Nephron progenitor cell (in vitro differentiated cells): ENCODE measurements at places on chromosomes 12 and 14.

DNA sequence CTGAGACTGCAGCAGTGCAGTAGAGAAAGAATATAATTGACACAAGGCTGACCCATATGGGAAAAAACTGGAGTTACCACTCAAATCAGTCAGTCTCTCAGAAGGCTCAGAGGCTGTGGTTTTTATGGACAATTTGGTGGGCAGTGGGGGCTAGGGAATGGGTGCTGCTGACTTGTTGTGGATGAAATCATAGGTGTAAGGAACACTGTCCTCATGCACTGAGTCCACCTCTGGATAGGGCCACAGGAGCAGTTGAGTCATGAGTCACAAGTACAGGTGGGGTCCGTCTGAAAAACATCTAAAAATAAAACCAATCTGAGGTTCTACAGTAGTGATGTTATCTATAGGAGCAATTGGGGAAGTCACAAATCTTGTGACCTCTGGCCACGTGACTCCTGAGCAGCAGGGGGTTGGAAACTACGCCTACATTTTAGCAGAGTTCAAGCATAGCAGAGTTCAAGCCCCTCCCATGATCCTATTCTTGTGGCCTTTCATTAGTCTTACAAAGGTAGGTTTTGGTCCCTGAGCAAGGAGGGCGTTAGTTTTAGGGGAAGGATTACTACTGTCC, 18.1 kb upstream of the SGPP1 start:
- no peak for DNase-seq

DNA sequence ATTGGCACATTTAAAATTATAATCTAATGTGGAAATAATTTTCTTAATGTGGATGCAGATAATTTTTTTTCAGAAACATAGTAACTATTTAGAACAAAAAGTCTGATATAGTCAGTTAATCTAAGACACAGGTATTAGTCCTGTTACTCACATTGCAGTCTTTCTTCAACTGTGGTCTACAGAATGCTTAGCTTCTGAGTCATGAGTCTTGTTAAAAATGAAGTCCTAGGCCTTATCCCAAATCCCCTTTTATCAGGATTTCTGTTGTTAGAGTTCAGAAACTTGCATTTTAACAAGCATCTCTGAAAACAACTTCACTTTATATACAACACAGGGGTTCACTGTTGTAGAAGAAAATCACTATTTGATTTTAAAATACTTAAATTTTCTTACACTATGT, 112.2 kb downstream of the SLC16A7 start:
- DNase-seq = no peak

- no peak for DNase-seq
Observed at GRCh38 chr14:99755629-99756603, 37.3 kb upstream of the EML1 start.

DNA sequence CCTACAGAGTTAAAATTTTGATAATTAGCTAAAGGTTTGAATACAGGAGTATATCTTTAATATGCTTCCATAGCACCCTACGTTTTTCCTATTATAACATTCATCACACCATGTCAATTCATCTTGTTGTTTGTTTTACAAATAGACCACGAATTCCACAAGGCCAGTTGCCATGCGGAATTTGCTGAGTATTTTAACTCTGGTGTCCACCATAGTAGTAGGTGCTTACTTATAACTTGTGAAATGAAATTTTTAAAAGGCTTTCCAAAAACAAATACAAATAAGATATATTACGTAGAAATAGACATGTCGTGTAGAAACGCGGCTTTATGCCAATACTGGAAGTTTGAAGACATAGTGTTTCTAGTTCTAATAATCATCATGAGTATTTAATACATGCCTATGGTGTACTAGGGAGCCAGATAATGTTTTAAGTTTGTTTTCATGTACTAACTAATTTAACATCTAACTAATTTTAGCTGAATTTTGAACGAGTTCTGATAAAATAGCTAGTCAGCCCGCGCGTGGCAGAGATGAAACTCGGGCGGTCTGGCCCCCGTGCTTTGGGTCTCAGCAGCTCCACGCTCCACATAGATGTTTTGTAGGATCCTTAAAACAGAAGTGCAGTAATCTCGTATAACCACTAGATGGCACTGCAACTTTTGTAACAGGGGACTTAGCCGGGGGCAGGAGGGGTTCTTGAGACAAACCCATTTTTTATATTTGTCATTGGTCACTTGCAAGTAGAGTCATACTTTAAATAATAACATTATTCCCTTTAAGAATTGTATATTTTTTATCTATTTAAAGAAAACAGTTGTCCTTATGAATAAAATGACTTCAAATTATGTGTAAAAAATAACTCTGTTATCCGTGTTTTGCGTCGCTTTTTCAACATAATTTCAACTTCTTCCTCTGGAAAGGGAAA, 10.2 kb downstream of the CD69 start:
- peak; percentile 48 for DNase-seq

GRCh38 chr14:100345711-100346110, 22.6 kb downstream of the SLC25A47 start:
- DNase-seq = no peak

GRCh38 chr12:9707864-9708808, 24.8 kb downstream of the CLECL1 start:
- DNase-seq = peak; percentile 49

DNA sequence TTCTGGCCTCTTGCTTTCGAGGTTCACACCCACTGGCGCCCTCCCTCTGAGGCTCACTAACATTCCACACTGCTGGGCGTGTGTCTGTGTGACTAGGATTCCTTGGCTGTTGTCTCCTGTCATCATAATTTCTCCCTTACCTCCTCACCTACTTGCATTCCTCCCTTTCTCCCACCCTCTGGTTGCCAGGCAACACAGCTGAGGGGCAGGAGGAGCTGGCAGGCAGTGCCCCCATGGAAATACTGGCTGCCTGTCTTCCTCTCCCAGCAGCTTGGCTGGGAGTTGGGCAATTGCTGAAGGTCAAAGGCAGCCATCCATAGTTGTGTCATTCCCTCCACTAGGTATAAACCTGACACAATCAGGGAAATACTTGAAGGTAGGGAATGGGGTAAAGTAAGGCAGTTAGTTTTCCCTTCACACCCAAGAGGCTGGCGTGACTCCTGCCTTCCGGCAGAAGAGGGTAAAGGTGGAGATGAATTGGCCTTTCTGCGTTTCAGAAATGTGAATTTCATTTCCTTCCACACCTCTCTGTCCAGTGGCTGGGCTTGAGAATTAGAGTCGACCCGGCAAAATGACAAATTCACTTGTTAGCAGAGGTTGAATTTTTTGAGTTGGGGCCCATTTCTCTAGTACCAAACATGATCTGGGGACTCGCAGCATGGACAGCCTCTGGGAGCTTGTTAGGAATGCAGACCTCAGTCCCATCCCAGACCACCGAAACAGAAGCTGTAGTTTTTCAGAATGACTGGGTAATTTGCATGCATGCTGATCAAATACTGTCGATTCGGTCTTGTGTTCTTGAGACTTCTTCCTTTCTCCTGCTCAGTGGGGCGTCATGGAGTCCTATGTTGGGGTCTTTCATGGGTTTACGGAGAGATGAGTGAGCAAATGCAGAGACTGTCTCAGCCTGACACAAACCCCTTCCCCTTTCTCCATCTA, 24.3 kb upstream of the EMP1 start:
- DNase-seq = peak; percentile 76
